ENCODE measurements at places on chromosomes 12 and 14.

DNA sequence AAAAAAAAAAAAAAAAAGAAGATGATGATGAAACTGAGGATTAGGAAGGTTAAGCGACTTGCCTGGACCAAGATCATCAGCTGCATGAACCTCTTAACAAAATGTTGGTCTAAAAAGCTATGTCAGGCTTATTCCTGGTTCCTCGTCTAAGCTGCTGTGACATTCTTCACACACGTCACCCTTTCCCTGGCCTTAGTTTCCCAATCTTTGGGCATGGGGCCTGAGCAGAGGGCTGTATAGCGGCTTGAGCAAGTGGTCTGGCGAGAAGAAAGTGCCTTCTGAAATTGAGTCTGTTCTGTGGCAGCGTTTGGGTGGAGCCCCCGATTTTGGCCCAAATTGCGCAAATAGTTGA, 58.7 kb upstream of the CCND2 start:
- DNase-seq: no peak

DNA sequence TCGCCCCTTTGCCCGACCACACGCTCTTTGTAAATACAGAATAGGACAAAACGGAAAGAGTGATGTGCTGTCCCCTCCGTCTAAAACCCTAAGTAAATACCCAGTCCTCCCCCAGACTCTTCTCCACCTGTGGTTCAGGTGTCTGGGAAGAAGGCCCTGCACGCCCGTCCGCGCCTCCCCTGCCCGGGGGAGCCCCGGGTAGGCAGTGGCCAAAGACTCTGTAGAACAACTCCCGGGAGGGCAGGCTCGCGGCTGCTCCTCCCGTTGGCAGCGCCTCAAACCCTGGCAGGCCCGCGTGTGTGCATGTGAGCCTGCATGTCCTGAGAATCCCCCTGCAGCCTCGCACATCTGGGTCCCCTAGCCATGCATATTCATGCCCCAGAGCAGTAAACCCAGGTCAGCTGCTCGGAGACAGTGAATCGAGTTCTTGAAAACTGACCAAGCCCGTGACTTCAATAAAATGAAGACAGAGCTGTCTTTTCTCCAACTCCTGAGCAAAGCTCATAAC, 165.8 kb downstream of the MON2 start:
- peak; percentile 24 for DNase-seq

DNA sequence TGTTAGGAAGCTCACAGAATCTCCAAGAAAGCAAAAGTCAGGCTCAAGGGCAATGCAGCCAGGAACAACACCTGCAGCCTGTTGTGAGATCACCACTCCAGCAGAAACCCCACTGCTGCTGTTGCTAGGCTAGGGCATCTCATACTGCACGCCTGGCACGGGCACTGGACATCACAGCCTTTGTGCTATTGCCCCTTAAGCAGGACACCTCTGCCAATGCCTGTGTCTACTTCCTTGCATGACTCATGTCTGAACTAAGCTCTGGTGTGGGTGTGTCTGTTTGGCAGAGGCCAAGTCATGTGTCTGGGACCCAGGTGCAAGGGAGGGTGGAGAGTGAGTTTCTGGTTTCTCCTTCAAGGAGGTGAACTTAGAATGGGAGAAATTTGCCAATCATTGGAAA, 10.0 kb upstream of the DDX47 start:
- peak; percentile 92 for DNase-seq

- peak; percentile 93 for DNase-seq
Observed at GRCh38 chr12:110199339-110200123, 75.4 kb downstream of the IFT81 start.

GRCh38 chr14:74257078-74257940, 18.1 kb downstream of the VSX2 start:
- DNase-seq: no peak

DNA sequence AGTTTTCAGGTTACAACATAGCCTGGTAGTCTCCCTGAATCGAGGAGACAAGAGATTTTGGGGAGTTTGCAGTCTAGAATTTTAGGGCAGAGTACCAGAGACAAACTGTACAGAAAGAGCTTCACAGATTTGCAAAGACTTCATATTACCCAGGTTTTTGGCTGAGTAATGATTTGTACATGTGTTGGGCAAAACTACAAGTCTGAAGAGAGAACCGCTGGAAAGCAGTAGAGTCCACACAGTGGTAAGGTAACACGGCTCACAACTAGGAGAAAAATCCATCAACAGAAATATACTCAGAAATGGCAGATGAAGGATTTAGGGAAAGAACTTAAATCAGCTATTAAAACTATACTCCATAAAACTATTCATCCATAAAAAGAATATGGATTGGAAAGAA, 25.7 kb downstream of the FBXO33 start:
- DNase-seq: no peak

DNA sequence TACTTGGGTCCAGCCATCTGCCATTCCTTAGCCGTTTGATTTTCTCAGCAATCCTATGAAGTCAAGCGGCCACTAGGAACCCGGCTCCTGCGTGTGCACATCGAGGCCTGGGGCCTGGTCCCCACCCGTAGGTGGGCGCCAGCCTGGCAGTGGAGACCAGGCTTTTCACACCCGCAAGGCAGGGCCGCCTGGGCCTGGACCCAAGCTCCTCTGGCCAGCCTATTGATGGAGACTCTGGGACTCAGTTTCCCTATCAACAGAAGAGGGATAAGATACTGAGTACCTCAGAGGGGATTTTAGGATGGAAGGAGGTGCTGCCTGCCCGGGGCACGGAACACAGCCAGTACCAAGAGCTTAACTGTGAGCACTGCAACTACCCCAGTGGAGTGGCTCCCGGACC, 104.3 kb upstream of the C14orf180 start:
- no peak for DNase-seq

- no peak for DNase-seq
Observed at GRCh38 chr14:101121508-101122139, 218.1 kb upstream of the RTL1 start.

DNA sequence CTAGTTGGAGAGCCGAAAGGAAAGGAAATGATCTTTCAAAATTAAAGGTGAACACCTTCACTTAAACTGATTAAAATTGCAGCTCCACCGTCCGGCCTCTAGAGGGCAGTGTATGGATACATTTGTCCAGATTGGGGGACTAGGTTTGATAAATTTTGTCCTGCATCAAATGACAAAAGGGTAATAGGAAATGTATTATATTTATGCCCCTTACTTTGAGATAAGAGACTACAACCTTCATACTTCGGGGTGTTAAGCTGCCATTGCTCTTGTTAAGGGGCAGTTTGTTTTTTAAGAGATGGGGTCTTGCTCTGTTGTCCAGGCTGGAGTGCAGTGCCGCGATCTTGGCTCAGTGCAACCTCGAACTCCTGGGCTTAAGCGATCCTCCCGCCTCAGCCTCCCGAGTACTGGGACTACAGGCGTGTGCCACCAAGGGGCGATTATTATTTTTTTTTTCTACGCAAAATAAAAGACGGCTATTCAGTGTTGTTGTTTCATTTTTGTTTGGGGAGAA, 818 bp upstream of the SUOX start:
- DNase-seq: peak; percentile 56

All from iris pigment epithelial cell (primary cell).